ENCODE measurements at places on chromosomes 11 and 22.

GRCh38 chr11:116217006-116217405, 555.8 kb downstream of the BUD13 start:
- peak; percentile 44 for DNase-seq

DNA sequence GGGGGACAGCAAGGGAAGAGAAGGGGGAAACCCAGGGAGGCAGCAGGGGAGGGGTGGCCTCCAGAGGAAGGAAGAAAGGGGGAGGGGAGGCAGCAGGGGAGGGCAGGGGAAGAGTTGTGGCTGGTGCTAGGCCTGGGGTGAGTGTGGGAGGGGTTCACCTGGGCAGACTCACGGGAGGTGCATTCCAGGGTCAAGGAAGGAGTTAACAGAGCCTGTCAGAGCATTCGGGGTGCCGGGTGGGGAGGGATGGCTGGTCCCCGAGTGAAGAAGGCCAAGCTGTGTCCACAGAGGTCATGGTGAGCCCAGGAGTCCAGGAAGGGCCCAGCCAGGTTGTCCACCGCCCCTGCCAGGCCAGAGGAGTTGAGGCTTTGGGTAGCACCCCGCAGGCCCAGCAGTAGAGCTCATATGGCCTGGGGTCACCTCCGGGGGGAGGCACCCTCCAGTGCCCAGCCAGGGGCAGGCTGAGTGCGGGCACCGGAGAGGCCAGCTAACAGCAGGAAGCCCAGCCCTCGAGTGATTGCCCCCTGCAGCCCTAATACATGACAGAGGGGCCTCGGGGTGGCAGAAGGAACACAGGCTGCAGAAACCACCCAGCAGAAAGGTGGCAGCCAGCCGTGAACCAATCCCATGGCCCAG, 31.1 kb upstream of the PPARA start:
- no peak for DNase-seq

DNA sequence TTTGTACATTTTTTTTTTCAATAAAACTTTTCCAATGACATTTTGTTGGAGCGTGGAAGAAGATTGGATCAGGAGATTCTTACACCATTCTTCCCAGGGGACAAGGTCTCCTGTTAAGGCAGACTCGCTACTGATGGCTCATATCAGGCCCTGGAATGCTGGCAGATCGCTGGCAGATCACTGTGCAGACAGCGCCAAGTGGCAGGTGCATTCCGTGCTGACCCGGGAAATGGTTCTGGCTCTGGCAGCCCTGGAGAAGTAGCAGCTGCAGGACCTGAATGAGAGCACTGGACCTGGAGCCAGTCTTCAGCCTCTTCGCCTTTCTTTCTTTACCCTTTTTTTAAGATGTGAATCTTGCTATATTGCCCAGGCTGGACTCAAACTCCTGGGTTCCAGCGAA, 10.7 kb downstream of the SERPINH1 start:
- no peak for DNase-seq

DNA sequence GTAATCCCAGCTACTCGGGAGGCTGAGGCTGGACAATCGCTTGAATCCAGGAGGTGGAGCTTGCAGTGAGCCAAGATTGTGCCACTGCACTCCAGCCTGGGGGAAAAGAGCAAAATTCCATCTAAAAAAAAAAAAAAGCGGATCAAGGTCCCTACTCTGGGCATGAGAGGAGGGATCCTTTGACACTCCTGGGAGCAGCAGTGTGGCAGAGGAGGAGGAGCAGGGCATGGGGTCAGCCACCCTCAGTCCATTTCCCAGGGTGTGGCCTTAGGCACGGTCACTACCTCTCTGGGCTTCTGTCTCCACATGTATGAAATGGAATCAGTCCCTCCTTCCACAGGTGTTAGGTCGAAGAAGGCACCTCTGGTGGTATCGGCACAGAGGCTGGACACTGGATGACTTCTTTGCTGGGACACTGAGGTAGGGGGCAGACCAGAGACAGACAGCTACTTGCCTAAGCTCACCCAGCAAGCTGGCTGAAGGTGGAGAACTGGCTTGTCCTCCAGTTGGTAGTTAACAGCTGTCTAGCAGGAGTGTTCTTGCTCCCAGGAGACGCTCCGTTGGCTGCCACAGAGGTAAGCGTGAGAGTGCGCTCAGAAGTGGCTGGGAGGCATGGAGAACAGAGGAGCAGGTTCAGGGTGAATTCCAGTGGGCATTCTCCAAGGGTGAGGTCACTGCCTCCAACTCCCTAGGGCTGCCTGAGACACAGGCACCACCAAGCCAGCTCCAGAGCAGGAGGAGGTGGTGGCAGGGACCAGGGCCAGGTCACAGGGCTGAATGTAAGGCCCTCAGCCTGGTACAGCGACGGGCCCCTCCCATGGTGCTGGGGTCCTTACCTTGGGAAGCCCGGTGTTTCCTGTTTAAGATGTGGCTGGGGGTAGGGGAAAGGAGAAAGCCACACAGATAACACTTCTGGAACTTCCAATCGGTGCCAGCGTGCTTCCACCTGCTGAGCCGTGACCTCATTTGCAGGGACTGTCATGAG, 19.5 kb downstream of the TXN2 start:
- peak; percentile 81 for DNase-seq

DNA sequence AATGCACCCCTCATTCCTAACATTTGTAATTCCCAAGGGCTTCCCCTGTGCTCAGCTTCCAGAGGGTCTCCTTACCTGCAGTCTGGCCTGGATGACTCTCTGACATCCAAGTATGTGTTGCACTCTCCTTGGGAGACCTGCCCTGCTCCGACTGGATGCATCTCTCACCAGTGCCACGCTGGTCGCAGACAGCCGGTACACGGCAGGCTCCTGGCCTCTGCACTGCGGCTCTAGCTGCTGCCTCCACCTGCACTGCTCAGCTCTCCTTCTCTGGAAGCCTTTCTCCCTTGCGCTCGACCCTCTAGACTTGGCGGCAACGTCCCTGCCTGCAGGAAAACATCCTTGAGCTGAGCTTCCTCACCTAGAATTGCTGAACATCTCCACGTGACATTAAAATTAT, 685.9 kb downstream of the BRD1 start:
- no peak for DNase-seq

- DNase-seq: no peak
These were observed 41.9 kb upstream of the TSPAN18 start for GRCh38 chr11:44684859-44685281.

GRCh38 chr11:100682247-100682969, 4.7 kb upstream of the ARHGAP42 start:
- DNase-seq: no peak

DNA sequence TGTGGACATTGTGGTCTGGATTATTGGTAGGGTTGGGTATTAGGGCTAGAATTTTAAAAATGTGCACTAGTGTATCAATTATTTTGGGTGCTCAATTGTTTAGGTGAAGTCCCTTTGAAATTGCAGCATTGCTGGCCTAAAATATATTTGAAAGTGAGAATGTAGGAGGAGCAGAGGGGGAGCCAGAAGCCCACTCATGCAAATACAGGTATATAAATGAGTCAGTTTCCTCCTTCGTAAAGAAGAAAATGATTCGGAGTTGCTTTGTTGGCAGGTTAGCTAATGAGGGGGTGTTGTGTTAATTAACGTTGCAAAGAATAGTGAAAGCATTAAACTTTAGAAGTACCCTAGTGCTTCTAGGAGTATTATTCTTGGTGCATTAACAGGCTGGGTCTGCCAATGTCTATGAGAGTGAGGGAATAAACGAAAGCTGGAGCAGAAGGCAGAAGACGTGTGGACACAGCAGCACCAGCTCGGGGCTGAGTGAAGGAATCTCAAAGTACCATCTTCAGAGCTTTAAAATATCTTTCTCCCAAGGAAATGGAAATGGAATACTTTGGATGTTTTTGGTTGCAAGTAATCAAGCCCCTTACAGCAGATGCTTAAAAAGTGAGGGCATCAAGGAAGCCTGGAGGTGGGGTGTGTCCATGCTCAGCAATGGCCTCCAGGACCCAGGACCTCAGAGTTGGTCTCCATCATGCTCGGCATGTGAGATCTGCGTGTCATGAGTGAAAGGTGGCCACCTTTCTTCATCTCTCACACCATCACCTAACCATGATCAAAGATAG, 522.9 kb downstream of the NTM start:
- DNase-seq: no peak

DNA sequence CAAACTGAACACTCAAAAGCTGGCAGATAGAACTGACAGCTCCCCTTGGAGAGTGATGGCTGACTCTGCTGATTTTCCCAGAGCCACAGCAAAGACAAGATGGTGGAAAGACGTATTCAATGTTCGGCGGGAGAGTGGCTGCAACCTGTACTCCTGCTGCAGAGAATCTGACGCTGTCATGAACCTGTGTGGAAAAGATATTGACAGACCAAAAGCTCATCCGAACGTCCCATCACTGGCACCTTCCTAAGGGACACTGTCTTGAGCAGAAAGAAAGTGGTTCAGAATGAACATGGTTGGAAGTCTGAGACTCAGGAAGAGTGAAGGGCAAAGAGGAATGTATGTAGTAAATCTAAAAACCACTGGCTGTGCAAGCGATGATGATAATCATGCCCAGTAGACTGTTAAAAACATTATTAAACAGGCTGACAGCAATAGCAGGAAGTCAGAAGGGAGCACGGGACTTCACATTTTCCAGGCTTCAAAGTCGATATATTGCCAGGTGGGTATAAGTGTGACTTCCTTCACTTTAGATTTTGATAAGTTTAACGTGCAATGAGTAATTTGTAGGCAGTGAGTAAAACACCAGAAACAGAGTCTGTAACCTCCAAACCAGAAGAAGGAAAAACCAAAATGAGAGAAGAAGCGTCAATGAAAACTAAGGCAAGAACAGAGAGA, 6.2 kb upstream of the IL17REL start:
- DNase-seq: no peak

- no peak for DNase-seq
These were observed 10.5 kb upstream of the FLRT1 start for GRCh38 chr11:64025205-64025604.

DNA sequence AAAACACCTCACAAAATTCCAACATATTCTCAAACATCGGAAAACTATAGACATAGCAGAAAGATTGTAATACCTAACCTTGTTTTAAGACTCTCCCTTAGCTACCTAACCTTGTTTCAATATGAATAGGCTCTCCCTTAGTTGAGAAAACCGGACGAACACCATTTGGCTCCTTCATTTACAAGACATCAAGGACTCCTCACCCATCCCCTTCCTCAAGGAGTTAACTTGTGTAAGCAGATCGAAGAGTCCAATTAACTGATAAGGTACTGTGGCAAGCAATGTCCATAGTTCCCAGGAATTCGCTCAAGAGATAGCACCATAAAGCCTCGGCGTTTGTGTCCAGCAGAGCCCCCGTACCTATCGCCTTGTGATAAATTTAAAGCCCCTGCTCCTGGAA, 4.6 kb upstream of the ACRV1 start:
- DNase-seq: no peak

- no peak for DNase-seq
These were observed 447.0 kb downstream of the AASDHPPT start for GRCh38 chr11:106524436-106524835.

DNA sequence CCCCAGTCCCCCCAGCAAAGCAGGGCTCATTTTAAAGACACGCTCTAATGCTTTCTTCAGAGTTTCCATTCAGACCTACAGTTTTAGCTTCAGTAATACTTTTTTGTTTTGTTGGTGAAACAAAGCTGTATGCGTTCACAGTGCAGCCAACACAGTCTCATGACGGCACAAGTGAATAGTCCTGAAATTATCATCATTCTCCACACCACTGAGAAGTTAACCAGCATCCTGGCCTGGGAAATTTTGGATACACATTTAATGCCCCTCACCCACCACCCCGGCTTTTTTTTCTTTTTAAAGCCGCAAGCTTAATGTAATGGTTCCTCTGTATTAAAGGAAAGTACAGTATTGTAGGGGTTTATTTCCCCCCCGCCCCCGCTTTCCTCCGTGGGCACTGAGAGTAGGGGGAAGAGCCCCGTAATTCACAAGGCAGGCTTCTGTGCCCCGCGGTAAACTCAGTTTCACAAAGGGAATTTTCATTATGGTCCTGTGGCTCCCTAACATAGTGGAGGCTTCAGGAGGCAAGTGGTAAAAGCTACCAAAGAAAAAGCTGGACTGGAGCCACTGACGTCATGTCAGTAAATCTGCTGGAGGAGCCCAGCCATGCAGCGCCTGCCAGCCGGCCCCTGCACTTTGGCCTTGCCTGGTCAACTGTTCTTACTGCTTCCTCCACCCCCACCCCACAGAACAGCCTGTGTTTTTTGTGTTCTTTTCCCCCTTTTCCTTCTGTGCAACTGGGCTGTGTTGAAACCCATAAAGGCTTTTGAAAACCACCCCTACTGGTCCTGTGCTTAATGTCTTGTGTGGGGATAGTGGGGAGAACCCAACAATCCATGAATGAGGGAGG, 18.2 kb downstream of the TEAD1 start:
- peak; percentile 96 for DNase-seq

DNA sequence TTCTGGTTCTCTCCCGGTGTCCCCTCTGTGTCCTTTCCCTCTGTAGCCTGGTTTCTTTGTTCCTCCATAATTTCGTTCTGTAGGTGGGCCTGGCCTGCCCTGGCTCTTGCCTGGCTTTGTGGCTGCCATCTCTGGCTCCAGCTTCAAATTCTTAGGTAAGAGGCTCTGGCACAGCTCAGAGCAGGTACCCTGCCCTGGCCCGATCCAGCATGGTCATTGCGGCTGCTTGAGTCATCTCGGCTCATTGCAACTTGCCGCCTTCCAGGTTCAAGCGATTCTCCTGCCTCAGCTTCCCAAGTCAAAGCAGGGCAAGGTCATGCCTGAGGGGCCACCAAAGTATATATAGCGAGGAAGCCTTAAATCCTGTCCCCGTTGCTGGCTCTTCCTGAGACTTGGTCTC, 76.0 kb downstream of the OSBP2 start:
- DNase-seq: no peak

GRCh38 chr11:131370090-131370751, at the start of gene NTM:
Gene NTM, plus strand, starts transcription at chr11:131370615.
- peak; percentile 15 for DNase-seq

- no peak for DNase-seq
These were observed 11.6 kb upstream of the OLFML1 start for GRCh38 chr11:7473717-7474116.

Measured in iris pigment epithelial cell (primary cell).